Stimulated activated CD8-positive, alpha-beta memory T cell treated with anti-CD3 and anti-CD28 coated beads, Interleukin-4, amount 100 ng/mL, for 4 hours (primary cell): ENCODE measurements at places on chromosomes 5 and 9.

- no peak for DNase-seq
These were observed 112.6 kb downstream of the TMC1 start for GRCh38 chr9:72633966-72634365.

DNA sequence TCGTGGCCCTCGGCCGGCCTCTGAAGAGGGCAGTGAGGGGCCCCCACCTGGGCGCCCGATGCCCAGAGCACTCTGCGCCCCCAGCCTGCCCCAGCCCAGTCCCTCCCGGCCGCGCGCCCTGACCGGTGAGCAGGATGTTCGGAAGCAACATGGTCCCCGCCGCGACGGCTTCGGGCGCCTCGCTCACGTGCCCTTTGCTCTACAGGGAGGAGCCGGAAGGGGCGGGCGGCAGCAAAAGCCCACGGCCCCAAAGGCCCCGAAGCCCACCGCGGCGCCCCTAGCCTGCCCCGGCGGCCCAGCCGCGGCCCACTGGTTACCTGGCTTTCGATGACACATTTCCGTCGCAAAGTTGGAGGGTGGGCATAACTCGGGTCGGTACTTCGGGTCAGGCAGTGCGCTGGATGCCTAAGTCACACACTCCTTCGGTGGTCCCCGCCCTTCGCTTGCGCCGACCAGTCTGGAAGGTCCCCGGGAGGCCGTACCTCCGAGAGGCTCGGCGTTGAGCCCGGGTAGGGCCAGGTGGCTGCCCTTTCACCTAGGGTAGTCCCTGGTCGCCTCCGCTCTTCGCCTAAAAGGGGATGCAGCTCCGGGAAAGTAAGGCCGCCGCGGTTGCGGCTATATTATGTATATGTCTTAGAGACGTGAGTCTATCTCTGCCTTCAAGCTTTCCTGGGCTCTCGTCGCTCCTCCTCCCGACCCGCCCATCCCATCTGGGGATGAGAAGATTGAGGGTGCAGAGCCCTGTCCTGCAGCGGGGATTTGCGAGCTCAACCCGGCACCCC is at the start of the genes AK6, RAD17 and TAF9:
TSS of gene AK6 (minus strand) at position 181 of the 782 bp plus-strand sequence. CDS start at position 151, 30 bp downstream.
TSS of gene RAD17 (plus strand) at position 479 of the 782 bp plus-strand sequence. CDS start 2,391 bp downstream, outside the sequence.
TSS of gene TAF9 (minus strand) at position 181 of the 782 bp plus-strand sequence. CDS start 3,783 bp downstream, outside the sequence.
- DNase-seq: peak; percentile 83

DNA sequence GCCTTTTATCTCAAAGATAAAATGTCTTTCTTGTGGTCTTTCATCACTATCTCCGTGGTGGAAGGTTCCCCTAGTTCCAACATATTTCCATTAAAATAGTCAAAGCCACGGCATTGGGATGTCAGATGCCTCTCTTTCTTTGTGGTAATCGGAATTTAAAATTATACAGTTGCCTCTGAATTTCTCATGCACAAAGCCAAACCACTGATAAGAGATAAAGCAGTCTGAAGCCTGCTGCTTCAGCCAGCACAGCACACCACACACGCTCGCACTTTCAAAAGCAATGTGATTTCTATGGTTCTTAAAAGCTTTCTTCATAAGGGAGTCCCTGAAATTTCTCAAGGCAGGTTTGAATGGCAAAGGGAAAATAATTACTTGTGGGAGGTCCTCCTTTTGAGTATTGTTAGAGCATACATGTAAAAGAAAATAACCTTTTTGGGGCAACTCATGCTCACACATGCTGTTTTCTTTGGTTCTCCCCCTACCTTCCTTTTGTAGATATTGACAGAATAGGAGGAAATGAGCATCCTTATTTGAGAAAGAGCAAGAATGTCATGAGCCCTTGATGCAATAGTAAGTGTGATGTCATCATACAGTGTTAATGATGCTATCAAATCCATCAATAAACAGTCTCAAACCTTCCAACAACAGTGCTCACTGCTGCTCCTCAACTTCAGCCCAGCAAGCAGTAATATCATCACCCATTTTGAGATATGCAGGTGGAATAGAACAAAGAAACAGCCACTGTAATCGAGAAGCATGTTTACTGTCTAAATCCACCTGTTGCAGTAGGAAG is 85.7 kb upstream of the PPP1R2B start:
- no peak for DNase-seq

DNA sequence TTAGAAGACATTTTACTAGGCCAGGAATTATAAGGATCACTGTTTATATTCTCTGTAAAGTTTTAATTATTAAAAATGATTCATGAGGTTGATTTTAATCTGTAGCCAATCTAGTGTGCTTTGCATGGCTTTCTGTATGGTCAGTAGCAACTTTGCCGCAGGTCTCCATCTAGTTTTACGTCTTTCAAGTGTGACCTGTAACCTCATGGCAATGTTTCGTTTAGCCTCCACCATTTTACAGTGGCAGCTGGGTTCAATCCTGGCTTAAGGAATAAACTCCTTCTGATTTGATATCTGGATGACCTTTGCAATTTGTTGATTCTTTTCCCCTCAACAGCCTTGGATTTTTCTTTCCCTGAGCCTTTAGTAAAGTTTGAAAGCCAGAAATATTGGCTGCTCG is 434.5 kb upstream of the CDH9 start:
- DNase-seq: no peak

GRCh38 chr9:127090341-127090985 is 32.0 kb downstream of the ANGPTL2 start:
- no peak for DNase-seq

DNA sequence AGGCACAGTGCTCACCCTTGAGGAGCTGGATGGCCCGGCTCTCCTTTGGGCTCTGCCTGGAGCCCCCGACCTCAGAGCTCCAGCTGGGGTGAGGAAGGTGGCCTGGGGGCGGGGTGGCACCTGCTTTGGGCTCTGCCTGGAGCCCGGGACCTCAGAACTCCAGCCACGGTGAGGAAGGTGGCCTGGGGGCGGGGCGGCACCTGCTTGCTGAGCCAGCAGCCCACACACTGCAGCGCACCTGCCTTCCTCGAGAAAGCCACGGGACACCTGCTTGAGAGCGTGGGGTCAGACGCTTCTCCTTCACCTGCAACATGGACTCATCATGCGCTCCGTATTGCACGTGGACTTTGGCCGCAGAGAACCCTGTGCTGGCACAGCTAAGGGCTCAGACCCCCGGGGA is 51.8 kb downstream of the IRX2 start:
- no peak for DNase-seq

GRCh38 chr5:168772316-168772961 is 193.3 kb upstream of the PANK3 start:
- no peak for DNase-seq

GRCh38 chr5:26482076-26482809 is 556.1 kb downstream of the CDH9 start:
- no peak for DNase-seq

DNA sequence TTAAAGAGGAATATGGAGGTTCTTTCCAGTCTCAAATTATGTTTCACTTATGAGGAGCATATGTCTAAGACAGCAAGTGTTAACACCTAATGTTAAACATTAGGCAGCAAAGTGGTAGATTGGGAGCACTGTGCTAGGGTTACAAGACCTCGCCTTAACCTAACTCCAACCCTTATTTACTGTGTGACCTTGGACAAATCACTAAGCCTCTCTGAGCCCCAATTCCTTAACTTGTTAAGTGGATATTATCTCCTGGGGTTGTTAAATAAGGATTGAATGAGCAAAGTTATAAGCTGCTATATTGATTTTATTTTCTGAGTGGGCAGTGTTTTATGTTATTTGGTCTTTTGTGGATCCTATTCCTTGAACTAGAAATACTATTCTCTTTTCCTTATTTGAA is 38.3 kb downstream of the TMEFF1 start:
- no peak for DNase-seq

GRCh38 chr9:22817181-22817580 is 370.6 kb downstream of the DMRTA1 start:
- no peak for DNase-seq
